Suprapubic skin (tissue), 4 donors: ENCODE measurements at places on chromosomes 4 and X. TPM values are rescaled to one million over a fixed set of nuclear protein-coding genes. Genes with fewer than 3 reads are reported as not detected.

MGAT4D gene
- not detected for total RNA-seq

KDM6A gene
- 70.3 TPM for total RNA-seq

MMRN1 gene
- 7.7 TPM for total RNA-seq

GCNA gene
- total RNA-seq, result 1.4 TPM

CASP6 gene
- total RNA-seq, result 19.4 TPM

CT83 gene
- total RNA-seq, result not detected
